ENCODE measurements at places on chromosomes 6 and 20.

- no peak for DNase-seq
Measured at GRCh38 chr6:67736816-67737215, 898.3 kb upstream of the ADGRB3 start.

DNA sequence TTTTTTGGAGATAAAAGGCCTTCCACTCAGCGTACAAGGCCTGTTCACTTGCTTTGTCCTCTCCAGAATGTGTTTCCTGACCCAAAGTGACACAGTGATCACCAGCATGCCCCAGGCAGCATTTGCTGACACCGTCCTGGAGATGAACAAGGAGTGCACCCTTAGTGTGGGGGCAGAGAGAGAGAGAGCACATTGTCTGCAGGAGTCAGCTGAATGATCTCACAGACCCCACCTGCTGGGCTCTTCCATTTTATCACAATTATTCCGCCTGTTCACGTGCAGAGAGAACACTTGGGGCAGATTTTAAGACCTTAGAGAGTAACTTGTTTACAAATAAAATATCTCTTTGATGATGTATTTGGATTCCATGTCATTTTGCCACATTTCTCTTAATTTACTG, 22.4 kb upstream of the MAS1L start:
- no peak for DNase-seq

GRCh38 chr6:145015739-145016558, 719.4 kb downstream of the EPM2A start:
- DNase-seq = no peak

DNA sequence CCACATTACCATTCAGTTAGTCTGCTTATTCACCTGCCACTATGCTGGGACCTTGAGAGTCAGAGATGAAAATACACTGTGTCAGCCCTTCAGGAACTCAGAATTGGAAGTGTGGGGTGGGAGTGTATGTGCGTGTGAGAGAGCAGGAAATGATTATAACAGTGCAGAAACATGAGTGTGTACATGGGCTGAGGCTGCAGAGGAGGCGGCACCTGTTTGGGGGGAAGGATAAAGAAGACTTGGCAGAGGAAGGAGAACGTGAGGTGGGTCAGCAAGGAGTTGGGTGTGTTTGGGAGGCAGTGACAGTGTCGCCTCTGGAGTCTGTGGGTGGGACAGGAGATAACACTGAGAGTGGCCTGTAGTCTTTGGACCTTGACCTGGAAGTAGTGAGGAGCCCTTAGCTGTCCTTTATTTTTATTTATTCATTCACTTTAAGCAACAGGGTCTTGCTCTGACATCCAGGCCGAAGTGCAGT, 3.1 kb downstream of the CHMP4B start:
- DNase-seq = no peak

DNA sequence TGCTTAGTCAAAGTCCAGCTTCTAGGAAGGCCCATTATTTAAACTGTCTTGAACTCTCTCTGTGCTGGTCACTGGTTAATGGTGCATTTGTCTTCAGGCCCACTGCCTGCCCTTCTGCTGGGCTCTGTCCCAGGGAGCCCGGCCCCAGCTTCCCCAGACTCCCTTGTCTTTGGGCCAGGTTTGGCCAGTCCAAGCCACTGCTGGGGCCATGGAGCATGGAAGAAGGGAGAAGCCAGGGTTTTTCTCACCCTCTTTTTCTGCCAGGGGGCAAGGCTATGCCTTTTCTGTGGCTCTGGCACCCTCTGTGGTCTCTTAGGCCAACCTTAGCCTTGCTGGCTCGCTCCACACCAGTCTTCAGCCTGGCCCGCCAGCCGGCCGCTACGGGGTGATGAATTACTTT, 390.0 kb upstream of the SULF2 start:
- no peak for DNase-seq

- DNase-seq = no peak
Measured at GRCh38 chr6:48139818-48140614, 29.0 kb upstream of the PTCHD4 start.

- no peak for DNase-seq
Measured at GRCh38 chr6:124870611-124871459, 91.4 kb upstream of the RNF217 start.

GRCh38 chr6:157264701-157265100, 58.6 kb downstream of the TMEM242 start:
- DNase-seq = no peak

GRCh38 chr20:227439-228105, 514 bp downstream of the DEFB129 start:
- no peak for DNase-seq

DNA sequence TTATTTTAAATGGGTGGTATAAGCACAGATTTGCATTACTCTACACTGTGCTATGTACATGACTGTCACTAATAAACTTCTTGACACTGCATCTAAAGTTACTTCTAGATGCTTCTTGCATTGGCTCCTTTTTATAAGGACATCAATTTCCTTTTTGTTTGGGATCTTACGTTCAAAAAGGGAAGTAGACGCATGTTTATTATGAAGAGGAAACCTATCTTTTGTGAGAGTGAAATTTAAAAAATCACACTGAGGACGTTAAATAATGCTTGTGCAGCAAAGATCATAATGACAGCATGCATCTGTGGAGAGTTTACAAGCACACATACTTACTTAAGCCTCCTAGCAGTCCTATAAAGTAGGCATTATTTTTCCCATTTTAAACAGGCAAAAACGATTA, 479.5 kb downstream of the CD83 start:
- DNase-seq = no peak

DNA sequence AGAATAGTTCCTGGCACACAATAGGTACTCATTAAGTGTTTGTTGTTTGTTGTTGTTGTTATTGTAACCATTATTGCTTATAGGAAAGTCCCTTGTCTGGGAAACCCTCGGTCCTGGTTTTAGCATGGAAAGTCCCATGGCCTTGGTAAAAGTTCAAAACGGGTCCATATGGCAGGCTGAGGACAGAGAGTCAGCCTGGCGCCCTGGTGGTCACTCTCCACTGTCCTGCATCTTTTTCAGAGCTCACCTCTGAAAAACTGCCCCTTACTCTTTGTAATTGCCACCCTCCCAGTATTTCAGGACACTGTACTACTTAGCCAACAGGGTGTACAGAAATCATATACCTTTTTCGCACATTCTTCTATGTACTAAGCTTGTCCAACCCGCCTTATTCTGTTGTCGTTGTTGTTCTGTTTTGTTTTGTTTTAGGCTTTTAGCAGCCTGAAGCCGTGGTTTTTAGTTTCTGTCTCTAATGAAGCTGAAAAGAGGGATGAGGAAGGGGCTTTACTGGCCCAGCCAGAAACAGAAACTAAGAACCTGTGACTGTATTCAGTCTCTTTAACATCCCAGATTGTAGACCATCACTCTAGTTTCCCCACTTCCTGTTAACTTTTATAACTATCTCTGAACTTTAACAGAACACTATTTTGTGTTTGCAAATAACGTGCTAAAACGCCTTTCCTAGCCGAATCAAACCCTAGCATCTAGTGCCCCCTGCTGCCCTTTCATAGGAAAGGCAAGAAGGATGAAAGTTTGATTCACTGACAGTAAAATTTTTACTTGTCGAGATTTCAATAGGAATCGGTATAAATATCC, 7.6 kb upstream of the TMEM14A start:
- no peak for DNase-seq

DNA sequence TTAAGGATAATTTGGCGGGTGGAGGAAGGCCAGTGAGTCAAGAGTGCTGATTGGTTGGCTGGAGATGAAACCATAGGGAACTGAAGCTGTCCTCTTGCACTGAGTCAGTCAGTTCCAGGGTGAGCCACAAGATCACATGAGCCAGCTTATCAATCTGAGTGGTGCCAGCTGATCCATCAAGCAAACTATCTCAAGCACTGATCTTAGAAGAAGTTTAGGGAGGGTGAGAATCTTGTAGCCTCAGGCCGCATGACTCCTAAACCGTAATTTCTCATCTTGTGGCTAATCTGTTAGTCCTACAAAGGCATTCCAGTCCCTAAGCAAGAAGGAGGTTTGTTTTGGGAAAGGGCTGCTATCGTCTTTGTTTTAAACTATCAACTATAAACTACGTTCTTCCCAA, 954.3 kb downstream of the KIF16B start:
- no peak for DNase-seq

DNA sequence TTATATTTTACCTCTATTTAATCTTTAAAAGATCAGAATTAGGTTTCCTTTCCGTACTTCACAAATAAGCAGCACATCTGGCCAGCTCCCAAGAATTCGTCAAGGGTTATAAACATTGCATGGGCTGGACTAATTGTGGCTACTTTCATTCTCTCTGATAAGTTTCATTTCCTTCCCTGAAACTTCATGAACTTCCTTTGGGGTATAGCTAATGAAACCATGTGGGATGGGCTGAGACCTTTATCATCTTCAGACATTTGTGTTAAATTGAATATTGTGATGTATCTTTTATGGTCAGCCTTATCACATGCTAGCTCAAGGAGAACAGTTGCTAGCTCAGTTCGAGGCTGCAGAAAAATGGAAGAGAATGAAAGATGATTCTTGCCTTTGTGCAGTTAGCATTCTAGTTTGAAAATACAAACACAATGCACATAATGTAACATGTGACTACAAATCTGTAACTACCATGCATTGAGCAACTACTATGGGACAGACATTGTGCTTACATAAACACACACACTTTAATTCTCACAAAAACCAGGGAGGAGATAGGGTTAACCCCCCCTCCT, 1.7 kb upstream of the GMPR start:
- DNase-seq = no peak

DNA sequence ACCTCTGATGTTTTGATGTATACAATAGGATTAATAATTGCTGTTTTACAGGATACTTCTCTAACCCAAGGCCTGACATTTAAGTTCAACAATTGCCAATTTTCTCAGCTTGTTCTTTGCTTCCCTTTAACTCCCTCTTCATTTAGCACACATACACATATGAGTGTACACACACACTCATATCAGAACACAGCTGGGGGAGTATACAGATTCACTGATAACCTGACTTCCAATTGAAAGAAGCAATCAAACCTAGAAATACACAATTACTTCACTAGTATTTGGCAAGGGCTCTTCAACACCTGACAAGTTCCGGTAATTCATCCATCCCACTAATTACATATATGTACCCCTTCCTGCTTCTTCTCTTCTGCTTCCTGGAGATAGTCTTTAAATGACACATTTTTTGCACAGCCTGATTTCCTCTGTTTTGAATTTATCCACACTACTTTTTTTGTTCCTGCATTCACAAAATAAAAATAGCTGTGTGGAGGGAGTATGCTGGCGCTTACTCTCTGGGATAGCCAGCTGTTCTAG, 11.2 kb downstream of the UST start:
- no peak for DNase-seq

- no peak for DNase-seq
Measured at GRCh38 chr6:167836721-167837120, 10.0 kb downstream of the AFDN start.

- DNase-seq = no peak
Measured at GRCh38 chr6:52049252-52050050, 38.0 kb downstream of the PKHD1 start.

GRCh38 chr6:74578339-74578738, 627.5 kb downstream of the COL12A1 start:
- DNase-seq = no peak

DNA sequence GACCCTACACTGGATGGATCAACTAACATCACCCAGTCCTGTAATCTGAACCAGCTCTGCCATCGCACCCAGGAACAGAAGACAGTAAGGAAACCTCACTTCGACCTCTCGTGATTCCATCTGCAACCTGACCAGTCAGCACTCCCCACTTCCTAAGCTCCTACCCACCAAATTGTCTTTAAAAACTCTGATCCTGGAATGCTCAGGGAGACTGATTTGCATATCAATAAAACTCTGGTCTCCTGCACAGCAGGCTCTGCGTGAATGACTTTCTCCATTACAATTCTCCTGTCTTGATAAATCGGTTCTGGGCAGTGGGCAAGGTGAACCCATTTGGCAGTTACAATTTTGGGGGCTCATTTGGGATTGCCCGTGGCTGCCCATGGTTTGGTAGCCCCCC, 18.3 kb upstream of the AGPAT4 start:
- DNase-seq = no peak

DNA sequence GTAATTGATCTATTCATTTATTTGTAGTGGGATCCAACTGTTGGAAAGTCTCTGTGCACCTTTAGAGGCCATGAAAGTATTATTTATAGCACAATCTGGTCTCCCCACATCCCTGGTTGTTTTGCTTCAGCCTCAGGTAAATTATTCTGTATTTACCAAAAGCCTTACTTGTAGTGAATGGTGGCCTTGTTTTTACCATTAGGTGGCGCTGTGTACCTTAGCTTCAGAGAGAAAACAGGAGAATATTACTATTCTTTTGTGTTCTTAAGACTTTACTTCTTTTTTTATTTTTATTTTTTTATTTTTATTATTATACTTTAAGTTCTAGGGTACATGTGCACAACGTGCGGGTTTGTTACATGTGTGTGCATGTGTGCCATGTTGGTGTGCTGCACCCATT, 23.7 kb downstream of the PEX7 start:
- no peak for DNase-seq

- DNase-seq = no peak
Measured at GRCh38 chr6:137097057-137097456, 52.3 kb upstream of the IL20RA start.

- DNase-seq = no peak
Measured at GRCh38 chr6:130381012-130381411, 15.2 kb downstream of the TMEM200A start.

- no peak for DNase-seq
Measured at GRCh38 chr20:22382742-22383141, 201.6 kb downstream of the FOXA2 start.

- no peak for DNase-seq
Measured at GRCh38 chr6:30779850-30780641, 35.7 kb upstream of the IER3 start.

- no peak for DNase-seq
Measured at GRCh38 chr6:151213352-151213751, 26.4 kb upstream of the AKAP12 start.

DNA sequence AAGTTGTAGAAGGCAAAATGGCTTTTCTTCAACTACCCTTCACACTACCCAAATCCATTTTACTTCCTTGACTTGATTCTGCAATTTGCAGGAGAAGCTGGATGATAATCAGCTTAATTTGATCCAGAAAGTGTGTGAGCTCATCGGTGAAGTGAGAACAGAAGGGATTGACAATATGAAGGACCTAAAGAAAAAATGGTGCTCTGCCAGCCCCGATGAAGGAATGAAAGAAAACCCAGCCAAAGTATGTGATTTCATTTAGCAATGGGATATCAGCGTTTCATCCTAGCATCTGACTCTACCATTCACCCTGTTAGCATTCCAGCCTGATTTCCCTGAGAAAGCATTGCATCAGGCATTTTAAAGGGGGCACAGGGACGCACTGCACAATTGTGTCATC, 41.5 kb downstream of the CD164 start:
- DNase-seq = no peak

DNA sequence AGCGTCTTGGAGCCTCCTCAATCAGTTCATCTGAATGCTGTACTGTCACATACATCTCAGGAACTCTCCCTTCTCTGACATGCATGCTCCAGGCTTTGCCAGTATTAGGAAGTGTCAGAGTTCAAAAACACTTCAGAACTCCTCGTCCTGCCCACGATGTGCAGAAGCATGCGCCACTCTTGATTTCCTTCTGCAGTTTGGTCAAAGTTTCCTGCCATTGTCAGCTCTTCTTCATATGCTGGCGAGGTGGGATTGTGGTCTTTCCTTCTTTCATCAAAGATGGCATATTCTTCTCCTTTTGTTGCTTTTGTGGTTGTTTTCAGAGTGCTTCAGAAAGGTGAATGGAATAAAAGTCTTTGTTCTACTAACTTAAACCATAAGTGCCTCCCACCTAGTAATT, 21.0 kb downstream of the SLC13A3 start:
- no peak for DNase-seq

GRCh38 chr6:84204011-84204410, 23.4 kb downstream of the CEP162 start:
- DNase-seq = no peak

All from lower lobe of right lung (tissue), 2 donors.